ENCODE measurements at places on chromosomes 2 and 18.

GRCh38 chr2:85181134-85181631, 48.0 kb downstream of the TCF7L1 start:
- no peak for DNase-seq

DNA sequence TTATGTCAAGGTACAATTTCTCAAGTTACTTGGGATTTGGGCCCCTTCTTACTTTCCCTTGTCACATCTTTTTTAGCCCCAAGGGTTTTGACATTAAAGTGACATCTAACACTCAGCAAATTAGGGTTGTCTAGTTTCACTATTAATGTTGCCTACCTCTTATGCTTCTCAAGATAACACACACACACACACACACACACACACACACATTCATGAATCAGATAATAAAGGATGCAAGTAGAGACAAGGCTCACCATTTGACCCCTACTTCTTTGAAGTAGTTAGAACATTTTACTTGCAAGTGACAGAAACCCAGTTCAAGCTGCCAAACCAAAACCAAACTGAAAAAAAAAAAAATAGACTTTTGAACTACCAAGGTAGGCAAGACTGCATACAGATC, 138.8 kb downstream of the TRIB2 start:
- DNase-seq, result no peak

GRCh38 chr2:230443541-230443940, 27.5 kb downstream of the SP100 start:
- DNase-seq, result no peak

- no peak for DNase-seq
Measured at GRCh38 chr2:189409131-189409530, 32.1 kb upstream of the WDR75 start.

DNA sequence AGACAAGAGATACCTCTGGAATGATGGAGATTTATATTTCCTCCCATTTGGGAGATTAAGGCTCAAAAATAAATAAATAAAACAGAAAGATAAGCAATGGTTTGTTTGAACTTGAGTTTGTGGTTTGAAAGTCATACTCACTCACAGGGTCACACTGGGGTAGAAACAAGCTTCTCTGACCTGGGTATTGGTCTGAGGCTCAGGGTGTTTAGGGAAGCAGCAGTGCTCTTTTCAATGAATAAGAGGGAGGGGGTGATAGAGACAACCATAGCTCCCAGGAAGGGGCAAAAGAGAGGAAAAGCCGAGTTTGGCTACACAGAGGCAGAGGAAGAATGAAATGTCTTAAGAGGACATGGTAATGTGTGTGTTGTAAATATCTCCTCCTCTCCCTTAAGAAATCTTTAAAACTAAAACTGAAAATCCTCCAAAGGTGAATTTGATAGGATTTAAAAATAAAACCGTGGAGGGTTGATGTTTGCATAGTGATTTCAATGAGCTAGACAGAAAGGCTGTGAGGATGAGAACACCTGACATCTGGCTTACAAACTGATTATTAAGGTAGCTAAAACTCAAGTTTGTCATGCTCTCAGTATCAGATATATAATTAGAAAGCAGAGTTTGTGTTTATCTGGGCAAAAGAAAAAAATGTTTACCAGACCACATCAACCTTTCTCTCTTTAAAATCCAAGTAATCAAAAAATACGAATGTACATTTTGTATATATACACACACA, 159.9 kb upstream of the TMEFF2 start:
- DNase-seq, result no peak

- no peak for DNase-seq
Measured at GRCh38 chr2:104915107-104915793, 61.3 kb downstream of the POU3F3 start.

GRCh38 chr2:224492531-224492930, 90.6 kb upstream of the FAM124B start:
- DNase-seq, result no peak

DNA sequence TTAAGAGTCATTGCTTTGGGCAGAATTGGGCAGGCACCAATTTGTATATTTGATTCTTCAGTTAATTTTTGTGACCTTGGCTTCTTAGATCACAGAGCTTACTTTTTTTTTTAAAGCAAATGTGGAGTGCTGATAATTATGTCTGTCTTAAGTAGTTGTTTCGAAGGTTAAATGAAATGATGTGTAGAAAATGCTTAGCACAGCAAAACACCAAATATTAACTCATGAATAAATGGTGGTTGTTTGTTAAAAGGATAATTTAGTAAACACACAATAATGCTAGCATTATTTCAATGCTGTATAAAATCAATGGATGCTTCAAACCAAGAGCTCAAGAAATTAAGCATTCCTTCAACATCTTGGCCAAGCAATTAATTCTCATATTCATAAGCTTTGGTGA, 143.4 kb downstream of the LPIN1 start:
- no peak for DNase-seq

DNA sequence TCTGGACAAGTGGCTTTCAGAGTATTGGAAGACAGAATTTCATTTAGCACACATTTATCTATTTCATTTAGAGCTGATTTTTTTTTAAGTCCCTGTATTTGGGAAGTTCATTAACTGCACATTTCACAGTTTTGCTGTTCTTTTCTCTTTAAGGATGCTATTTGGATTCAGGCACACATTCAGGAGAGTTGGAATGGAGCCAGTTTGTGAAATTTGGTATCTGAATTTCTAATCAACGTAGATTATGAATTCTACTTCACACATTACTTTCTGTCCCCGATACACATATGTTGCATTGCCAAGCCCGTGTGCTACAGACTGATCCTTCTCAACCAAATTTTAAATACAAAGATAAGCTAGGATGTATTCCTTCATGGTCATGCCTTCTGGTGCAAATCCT, 503.9 kb downstream of the IRS1 start:
- no peak for DNase-seq

GRCh38 chr18:48742706-48743475, 204.1 kb downstream of the CTIF start:
- DNase-seq, result no peak

DNA sequence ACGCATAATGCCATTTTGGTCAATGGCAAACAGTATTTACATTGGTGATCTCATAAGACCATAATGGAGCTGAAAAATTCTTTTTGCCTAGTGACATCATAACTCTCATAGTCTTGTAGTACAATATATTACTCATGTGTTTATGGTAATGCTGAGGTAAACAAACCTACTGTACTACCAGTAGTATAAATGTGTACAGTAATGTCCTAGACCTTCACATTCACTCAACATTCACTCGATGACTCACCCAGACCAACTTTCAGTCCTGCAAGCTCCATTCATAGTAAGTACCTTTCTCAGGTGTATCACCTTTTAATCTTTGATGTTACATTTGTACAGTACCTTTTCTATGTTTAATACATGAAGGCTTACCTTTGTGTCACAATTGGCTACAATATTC, 558.2 kb upstream of the PIK3C3 start:
- DNase-seq, result no peak

- no peak for DNase-seq
Measured at GRCh38 chr2:84855731-84856130, 25.2 kb downstream of the TRABD2A start.

DNA sequence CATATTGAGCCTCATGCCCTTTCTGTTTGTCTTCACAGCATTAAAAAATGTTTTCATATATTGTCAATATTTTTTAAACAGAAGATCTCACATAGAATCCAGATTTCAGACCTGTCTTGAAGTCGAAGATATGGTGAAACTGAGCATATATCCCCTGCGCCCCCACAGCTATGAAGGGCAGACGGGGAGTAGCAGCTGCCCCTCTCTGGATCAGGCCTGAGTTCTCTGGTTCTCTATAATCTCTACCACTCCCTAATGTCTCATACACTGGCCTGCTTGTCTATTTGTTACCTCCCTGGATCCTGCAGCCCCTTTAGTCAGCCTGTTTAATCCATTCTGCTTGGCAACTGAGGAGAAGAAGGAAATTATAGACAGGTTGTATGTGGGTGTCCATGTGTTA, 122.4 kb downstream of the LNPK start:
- DNase-seq, result no peak

DNA sequence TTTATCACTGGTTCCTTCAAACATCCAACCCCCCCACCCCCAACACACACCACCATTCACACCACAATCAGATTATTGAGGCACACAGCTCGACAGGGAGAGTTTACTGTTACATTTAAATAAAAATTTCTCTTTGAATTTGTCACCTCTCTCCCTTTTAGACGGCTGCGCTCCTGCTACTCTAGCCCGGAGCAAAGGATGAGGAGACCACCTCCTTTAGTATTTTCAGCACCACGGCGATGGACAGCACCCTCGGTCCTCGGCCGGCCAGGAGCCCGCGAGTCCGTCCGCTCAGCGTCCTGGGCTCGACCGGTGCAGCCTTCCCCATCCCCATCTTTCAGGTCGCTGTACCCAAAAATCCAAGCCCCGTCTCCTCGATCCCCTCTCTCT, 892 bp downstream of the CELF4 start:
- no peak for DNase-seq

DNA sequence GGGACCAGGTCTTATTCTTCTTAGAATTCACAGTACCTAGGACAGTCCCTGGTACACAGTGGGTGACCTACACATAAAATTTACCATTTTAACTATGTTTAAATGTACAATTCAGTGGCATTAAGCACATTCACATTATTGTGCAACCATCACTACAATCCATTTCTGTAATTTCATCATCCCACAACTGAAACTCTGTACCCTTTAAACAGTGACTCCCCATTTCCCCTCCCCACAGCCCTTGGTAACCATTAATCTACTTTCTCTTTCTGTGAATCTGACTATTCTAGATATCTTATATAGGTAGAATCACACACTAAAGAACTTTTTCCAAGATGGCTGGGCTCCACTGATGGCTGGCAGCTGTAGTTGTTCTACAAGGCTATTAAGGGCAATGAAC, 41.6 kb downstream of the GFPT1 start:
- DNase-seq, result no peak

DNA sequence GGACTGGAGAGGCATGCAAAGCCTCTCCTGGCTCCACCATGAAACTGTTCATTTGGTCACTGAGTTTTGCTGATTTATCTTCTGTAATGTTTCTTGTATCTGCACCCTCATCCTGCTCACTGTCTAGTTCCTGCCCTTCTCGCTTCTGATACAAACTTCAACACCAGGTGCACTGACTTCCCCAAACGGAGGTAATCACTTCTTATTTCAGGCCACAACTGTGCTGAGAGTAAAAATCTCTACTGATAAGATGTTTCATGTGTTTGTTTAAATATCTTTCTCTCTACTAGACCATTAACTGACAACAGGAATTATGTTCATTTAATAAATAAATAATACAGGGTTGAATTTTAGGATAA, 10.9 kb upstream of the NT5C1B start:
- no peak for DNase-seq

DNA sequence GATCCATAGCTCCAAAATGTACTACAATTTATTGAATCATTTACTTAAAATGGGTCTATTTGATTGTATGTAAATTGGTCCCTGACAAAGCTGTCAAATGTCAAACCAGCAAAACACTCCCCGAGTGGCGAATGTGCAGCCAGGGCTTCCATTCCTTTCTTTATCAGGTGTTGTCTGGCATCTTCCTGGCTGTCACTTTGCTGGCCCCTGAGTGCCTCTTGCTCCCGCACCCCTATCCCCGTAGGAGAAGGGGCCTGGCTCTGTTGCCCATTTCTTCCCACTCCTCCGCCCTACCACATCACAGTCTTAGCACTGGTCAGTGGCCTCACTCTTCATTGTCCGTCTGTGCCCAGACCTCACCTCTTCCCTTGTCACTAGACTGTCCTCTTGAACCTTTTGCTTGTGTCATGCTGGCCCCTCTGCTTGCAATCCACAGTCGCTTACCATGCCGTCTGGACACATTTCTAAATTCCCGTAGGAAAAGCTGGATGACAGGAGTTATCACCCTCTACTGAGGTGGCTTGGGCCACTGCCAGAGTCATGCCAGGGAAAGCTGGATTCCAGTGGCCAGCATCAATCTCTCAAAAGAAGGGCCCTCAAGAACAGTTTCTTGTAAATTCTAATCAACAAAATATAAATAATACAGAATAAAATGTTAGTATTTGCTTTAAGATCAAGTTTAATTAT, 15.4 kb downstream of the UBE2F start:
- no peak for DNase-seq

GRCh38 chr2:204869132-204869823, 324.0 kb downstream of the PARD3B start:
- no peak for DNase-seq

DNA sequence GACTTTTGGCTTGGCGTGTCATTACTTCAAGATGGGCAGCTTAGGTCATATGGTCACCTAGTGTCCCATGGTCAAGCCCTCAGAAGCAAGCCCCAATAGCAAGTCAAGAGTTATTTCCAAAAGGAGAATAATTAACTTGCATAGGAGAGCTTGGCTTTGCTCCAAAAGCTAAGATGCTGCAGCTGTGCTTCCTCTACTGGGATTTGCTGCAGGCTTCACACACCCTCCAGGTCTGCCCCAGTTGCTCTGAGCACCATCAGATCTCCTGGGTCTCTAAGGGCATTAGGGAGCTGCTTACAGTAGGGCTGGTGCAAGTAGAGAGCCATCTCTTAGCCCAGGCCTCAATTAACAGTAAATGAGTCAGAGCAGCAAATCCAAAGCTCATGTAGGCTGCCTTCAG, 46.6 kb downstream of the THUMPD2 start:
- no peak for DNase-seq

DNA sequence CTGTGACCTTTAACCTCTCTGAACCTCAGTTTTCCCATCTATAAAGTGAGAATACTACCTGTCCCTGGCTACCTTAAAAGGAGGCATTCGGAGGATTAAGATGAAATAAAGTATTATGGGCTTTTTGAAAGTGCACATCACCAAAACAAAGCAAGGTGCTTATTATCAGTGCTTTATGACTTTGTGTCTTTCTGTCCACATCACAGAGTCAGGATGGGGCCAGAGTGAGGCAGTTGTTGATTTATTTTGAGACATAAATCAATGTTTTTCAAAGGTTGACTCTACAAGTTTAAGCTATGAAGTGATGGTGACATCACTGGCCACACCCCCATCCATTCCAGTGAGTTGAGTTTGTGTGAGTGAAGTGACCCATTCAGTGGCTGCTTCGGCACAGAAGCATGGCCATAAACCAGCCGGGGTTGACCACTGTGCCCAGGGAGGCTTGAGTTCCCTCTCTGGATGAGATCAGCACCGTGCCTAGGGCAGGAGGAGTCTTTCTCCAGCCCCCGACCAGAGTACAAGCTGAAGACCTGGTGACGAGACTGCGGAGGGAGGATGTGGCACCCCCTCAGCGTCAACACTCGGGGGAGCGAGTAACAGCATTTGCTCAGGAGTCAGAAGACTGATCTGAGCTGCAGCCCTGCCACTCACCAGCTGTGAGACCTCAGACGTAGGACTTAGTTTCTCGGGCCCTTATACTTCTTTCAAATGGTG, 89.0 kb upstream of the PPP1CB start:
- no peak for DNase-seq

DNA sequence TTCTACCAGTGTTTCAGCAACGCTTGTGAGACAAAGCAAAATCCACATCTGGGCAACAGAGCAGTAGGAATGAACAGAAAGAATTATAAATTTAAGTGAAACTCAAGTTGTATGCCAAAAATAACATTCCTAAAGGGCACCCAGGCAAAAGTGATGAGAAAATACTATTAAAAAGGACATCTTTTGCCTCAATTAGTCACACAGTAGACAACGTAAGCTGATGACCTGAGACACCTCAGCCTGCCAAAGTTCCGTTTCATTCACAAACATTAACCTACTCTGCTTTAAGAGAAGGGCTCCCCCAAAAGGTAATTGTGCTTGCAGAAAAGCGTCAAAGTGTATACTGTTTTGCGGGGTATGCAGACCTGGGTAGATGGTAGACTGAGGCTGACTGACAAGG, 7.2 kb downstream of the HDLBP start:
- no peak for DNase-seq

- DNase-seq, result no peak
Measured at GRCh38 chr2:8872821-8873432, 35.5 kb upstream of the KIDINS220 start.

All from stimulated activated CD8-positive, alpha-beta memory T cell treated with anti-CD3 and anti-CD28 coated beads, Interleukin-15, amount 100 ng/mL, for 4 hours (primary cell).